ENCODE measurements at places on chromosomes 16 and 17. TPM values are rescaled to one million over a fixed set of nuclear protein-coding genes. Genes with fewer than 3 reads are reported as not detected.
A peak's percentile ranks its signal among the peaks of the same experiment; 100 is the strongest.

Gene MT1F
- 10.8 TPM for total RNA-seq

Gene TMEM100
- 2.8 TPM for total RNA-seq

- H3K36me3 ChIP-seq, result no peaks in the 10 kb centered on the region
- H3K4me3 ChIP-seq, result no peak overlapping the region
- H3K4me1 ChIP-seq, result no peaks in the 10 kb centered on the region
- no peak overlapping the region for H3K27ac ChIP-seq
- no peaks in the 10 kb centered on the region for H3K27me3 ChIP-seq
- no peak for DNase-seq
These were observed 123.7 kb downstream of the CHD9NB start for GRCh38 chr16:52928955-52929354.

DNA sequence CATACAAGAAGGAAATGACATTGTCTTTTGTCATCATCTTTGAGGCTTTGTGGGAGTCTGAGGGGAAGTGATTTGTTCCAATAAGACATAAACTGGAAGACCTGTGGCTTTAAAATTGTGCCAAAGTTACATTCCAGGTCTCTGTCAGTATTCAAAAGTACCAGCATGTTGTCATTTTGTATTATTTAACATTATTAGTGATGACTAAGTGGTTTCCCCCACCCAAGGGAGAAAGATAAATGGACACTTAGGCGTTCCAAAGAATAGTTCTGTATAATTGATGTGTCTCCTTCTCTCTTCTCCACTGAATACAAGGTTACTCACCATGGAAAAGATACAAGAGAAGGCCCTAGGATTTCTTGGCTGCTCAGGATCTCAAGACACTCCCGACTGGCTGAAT lies 3.8 kb downstream of the CFAP97D1 start:
- H3K27ac ChIP-seq, result no peak overlapping the region
- no peak overlapping the region for H3K4me3 ChIP-seq
- no peaks in the 10 kb centered on the region for H3K36me3 ChIP-seq
- no peaks in the 10 kb centered on the region for H3K4me1 ChIP-seq

DNA sequence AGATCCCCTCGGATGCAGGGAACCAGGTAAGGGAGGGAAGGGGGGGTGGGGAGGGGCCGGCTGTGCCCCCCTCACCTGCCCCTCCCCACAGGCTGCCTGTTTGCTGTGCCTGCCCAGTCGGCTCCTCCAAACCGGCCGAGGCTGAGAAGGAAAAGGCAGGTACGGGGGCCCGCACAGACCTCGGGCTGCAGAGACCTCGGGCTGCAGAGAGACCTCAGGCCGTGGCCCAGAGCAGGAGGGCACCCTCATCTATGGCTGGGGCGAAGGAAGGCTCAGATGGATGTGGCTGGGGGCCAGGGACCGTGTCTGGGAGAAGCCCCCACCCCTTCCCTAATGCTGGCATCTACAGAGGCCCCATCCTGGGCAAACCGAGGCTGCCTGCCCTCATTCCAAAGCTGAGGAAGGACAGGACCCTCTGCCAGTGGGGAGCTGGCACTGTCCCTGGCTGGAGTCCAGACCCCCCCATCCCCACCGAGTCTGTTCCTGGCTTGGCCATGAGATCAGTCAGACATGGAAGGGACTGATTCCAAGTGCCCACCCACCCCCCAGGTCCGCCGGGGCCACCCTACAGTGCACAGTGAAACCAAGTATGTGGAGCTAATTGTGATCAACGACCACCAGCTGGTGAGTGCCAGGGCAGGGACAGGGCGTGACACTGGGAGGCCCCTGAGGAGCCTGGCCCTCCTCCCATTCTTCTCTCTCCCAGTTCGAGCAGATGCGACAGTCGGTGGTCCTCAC lies 13.7 kb downstream of the ADAM11 start:
- H3K27me3 ChIP-seq, result peaks cover 8% of the 10 kb centered on the region
- H3K27ac ChIP-seq, result no peak overlapping the region
- peaks cover 11% of the 10 kb centered on the region for H3K4me1 ChIP-seq
- H3K4me3 ChIP-seq, result no peak overlapping the region
- no peaks in the 10 kb centered on the region for H3K36me3 ChIP-seq

- H3K27ac ChIP-seq, result no peak overlapping the region
- no peaks in the 10 kb centered on the region for H3K27me3 ChIP-seq
- no peak overlapping the region for H3K4me3 ChIP-seq
- no peaks in the 10 kb centered on the region for H3K36me3 ChIP-seq
- H3K4me1 ChIP-seq, result no peaks in the 10 kb centered on the region
- DNase-seq, result no peak
These were observed 10.3 kb upstream of the GINS2 start for GRCh38 chr16:85698935-85699558.

GRCh38 chr16:29910819-29911675 lies 10.8 kb downstream of the ASPHD1 start:
- no peak overlapping the region for H3K4me3 ChIP-seq
- H3K36me3 ChIP-seq, result no peaks in the 10 kb centered on the region
- no peaks in the 10 kb centered on the region for H3K4me1 ChIP-seq

GRCh38 chr17:411421-412120 lies 59.0 kb upstream of the RPH3AL start:
- H3K4me1 ChIP-seq, result peaks cover 26% of the 10 kb centered on the region
- H3K27me3 ChIP-seq, result no peaks in the 10 kb centered on the region
- peak overlapping the region; percentile 42 for H3K27ac ChIP-seq
- no peak for DNase-seq
- no peaks in the 10 kb centered on the region for H3K36me3 ChIP-seq

DNA sequence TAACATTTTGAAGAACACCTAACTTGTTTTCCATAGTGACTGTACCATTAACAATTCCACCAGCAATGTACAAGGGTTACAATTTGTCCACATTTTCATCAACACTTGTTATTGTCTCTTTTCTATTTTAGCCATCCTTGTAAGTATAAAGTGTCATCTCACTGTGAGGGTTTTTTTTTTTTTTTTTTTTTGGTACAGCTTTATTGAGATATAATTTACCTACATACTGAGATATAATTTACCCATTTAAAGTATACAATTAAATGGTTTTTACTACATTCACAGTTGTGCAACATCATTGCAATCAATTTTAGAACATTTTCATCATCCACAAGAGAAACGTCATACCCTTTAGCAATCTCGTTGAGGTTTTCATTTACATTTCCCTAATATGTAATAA lies 17.9 kb upstream of the TMIGD1 start:
- H3K4me1 ChIP-seq, result no peaks in the 10 kb centered on the region
- no peak overlapping the region for H3K4me3 ChIP-seq
- no peaks in the 10 kb centered on the region for H3K36me3 ChIP-seq
- H3K27ac ChIP-seq, result no peak overlapping the region
- no peaks in the 10 kb centered on the region for H3K27me3 ChIP-seq
- no peak for DNase-seq

GRCh38 chr16:67169011-67169451 lies 1.3 kb upstream of the NOL3 start:
- H3K4me1 ChIP-seq, result peaks cover 40% of the 10 kb centered on the region
- peak overlapping the region; percentile 98 for H3K27ac ChIP-seq

All from adrenal gland (tissue), 19 donors.